ENCODE measurements at places on chromosomes 12 and 14.
A peak's percentile ranks its signal among the peaks of the same experiment; 100 is the strongest.

DNA sequence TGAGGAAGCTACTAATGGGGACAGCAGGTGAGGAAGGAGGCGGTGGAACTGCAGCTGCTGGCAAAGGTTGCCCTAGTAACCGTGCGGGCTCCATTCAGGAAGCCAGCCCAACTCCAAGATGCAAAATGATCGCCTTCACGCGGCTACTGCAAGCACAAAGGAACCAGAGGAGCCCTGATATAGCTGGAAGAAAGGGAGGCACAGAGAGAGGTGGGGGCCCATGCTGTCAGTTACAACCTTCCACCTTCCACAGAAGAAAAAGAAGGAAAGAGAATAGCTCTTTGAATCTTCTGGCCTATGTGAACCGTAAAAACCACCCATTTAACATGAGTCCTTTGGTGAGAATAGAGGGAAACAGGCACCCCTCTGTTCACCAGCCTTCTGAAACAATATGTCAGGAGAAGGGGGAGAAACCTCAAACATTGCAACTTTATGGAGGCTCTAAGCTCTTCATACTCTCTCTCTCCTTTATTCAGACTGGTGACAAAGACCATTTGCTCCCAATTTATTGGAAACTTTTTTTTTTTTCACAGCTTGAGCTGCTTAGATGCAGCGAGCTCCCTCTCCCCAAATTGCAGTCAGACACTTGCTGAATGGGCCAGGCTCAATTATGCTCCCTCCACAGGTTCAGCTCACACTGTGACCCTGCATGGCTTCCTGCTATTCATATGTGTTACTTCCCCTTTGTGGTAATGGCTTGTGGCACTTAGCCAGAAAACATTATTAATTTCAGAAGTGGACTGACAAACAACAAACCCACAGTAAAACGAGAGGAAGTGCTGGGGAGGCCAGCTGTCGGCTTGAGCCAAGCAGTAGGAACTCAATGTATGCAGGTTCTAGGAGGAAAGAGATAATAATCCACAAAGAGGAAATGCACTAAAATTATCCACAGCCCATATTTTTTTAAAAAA is 6.2 kb downstream of the DUSP6 start:
- peak overlapping the region; percentile 70 for H3K27ac ChIP-seq
- H3K4me3 ChIP-seq: peak overlapping the region; percentile 80
- DNase-seq: peak; percentile 79
- H3K4me1 ChIP-seq: peaks cover 45% of the 10 kb centered on the region
- peaks cover 6% of the 10 kb centered on the region for H3K27me3 ChIP-seq
- no peaks in the 10 kb centered on the region for H3K36me3 ChIP-seq

- no peak overlapping the region for H3K27ac ChIP-seq
- no peak for DNase-seq
- H3K4me1 ChIP-seq: peaks cover 8% of the 10 kb centered on the region
- H3K4me3 ChIP-seq: no peak overlapping the region
Observed at GRCh38 chr14:20755037-20755436, 9.3 kb downstream of the EDDM3A start.

DNA sequence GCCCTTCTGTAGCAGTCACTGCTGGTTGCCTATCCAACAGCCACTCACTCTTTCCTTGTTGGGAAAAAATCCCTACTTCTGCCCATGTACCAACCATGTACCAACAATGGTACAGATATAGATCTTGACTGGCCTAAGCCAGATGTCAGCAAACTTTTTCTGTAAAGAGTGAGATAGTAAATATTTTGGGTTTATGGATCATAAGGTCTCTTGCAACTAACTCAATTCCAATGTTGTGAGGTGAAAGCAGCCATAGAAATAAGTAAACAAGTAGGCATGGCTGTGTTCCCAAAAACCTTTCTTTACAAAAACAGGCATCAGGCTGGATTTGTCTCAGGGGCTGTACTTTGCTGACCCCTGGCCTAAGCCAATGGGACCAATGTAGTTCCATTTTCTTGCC is 73.5 kb downstream of the ARMH4 start:
- H3K4me1 ChIP-seq: no peaks in the 10 kb centered on the region
- DNase-seq: no peak
- H3K4me3 ChIP-seq: no peak overlapping the region
- peaks cover 11% of the 10 kb centered on the region for H3K27me3 ChIP-seq
- no peaks in the 10 kb centered on the region for H3K36me3 ChIP-seq

GRCh38 chr12:107545737-107546353 is 139.8 kb upstream of the PWP1 start:
- H3K27me3 ChIP-seq: no peaks in the 10 kb centered on the region
- no peak overlapping the region for H3K4me3 ChIP-seq
- H3K27ac ChIP-seq: no peak overlapping the region
- peaks cover 8% of the 10 kb centered on the region for H3K4me1 ChIP-seq

DNA sequence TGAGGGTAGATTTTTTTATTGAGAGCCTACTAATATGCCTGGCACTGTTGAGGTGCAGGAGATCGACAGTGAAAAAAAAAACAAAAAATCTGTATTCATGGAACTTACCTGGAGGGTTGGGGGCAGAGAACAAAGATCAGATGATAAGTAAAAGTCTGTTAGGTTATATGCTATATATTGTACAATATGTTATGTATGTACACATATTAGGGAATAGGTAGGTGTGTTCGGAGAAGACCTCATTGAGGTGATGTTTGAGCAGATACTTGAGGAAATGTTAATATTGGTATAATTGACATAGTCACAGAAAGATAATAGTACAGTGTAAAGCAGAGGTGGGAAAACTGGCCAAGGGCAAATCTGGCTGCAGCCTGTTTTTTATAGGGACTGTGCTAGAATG is 5.6 kb downstream of the ARF6 start:
- H3K4me1 ChIP-seq: peaks cover 16% of the 10 kb centered on the region
- H3K27me3 ChIP-seq: no peaks in the 10 kb centered on the region
- no peak overlapping the region for H3K27ac ChIP-seq
- DNase-seq: no peak
- H3K36me3 ChIP-seq: peaks cover 52% of the 10 kb centered on the region

DNA sequence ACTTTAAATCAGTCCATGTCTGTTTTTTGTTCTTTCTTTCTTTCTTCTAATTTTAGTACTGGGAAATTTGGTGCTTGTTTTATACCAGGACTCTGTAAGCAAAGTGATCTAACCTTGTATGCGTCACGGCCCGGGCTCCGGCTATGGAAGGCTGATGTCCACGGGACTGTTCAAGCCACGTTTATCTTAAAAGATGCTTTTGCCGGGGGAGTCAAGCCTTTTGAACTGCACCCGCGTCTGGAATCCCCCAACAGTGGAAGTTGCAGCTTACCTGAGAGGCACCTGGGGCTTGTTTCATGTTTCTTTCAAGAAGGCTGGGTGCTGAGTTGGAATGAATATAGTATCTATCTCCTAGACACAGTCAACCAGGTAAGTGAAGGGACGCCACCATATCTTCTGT is 62.2 kb downstream of the TECPR2 start:
- no peaks in the 10 kb centered on the region for H3K27me3 ChIP-seq
- no peak overlapping the region for H3K27ac ChIP-seq
- peaks cover 30% of the 10 kb centered on the region for H3K36me3 ChIP-seq
- H3K4me3 ChIP-seq: no peak overlapping the region
- no peaks in the 10 kb centered on the region for H3K4me1 ChIP-seq
- DNase-seq: no peak

GRCh38 chr14:21039585-21040369 is 2.4 kb upstream of the RNASE7 start:
- H3K36me3 ChIP-seq: no peaks in the 10 kb centered on the region
- H3K4me3 ChIP-seq: no peak overlapping the region
- peak; percentile 3 for DNase-seq
- peaks cover 44% of the 10 kb centered on the region for H3K27me3 ChIP-seq
- H3K27ac ChIP-seq: no peak overlapping the region

- H3K36me3 ChIP-seq: peaks cover 2% of the 10 kb centered on the region
- no peak for DNase-seq
- H3K27me3 ChIP-seq: no peaks in the 10 kb centered on the region
- no peaks in the 10 kb centered on the region for H3K4me1 ChIP-seq
- H3K27ac ChIP-seq: no peak overlapping the region
- no peak overlapping the region for H3K4me3 ChIP-seq
Observed at GRCh38 chr12:43880547-43880946, 44.7 kb downstream of the TMEM117 start.

DNA sequence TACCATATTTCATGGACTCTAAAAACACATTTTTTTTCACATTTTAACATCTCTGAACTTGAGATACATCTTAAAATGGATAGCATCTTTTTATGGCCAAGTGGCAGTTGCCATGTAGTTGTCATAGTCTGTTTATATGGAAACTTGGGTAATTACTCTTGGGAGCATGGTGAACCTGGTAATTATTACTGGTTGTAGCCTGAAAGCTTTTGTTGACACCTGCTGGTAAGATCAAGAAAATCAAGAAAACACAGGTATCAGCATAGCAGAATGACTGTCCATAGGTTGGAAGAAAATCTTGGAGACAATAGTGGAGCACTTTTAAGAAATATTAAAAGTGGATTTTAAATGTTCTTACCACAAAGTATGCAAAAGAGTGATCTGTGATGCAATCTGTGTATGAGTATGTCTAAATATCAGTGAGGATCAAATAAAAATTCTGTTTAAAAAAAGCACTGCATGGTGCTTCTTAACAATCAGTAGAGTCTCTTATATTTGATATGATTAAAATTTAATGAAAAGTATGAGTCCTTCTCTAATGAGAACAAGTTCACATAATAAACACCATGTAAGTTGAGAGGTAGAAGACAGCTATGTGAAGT is 44.2 kb downstream of the TTC8 start:
- no peak overlapping the region for H3K4me3 ChIP-seq
- no peaks in the 10 kb centered on the region for H3K27me3 ChIP-seq
- no peak overlapping the region for H3K27ac ChIP-seq
- peaks cover 2% of the 10 kb centered on the region for H3K36me3 ChIP-seq
- H3K4me1 ChIP-seq: no peaks in the 10 kb centered on the region

- no peak overlapping the region for H3K27ac ChIP-seq
- H3K4me1 ChIP-seq: no peaks in the 10 kb centered on the region
- peaks cover 5% of the 10 kb centered on the region for H3K27me3 ChIP-seq
- DNase-seq: no peak
Observed at GRCh38 chr12:26018926-26019325, 60.4 kb downstream of the RASSF8 start.

DNA sequence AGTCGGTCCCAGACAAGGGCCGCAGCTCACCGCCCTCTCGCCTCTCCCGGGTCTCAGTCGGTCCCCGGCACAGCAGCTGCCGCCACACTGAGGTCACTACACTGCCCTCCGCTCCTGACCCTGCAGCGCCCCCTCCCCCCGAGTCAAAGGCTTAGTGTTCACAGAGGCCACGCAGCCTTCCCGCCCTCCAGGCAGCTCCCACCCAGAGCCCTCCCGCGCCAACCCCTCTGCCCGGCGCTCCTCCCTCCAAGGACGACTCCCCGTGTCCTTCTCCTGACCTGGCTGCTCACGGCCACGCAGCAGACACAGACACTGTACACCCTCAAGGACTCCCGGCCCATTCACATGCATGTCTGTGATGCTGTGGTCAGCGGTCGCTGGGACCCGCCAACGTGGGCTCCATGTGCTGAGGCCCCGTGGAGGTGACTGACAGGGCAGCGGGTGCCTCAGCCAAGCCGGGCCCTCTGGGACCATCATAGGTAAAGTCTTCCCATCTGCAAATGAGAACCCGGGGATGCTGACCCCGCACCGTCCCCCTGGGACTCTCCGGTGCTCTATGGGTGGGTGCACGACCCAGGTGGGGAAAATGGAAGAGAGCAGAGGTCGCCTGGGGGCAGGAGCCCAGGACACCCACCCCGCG is 16.3 kb upstream of the GALNT9 start:
- H3K4me1 ChIP-seq: no peaks in the 10 kb centered on the region
- no peak for DNase-seq
- peaks cover 28% of the 10 kb centered on the region for H3K27me3 ChIP-seq
- no peak overlapping the region for H3K4me3 ChIP-seq
- no peaks in the 10 kb centered on the region for H3K36me3 ChIP-seq

DNA sequence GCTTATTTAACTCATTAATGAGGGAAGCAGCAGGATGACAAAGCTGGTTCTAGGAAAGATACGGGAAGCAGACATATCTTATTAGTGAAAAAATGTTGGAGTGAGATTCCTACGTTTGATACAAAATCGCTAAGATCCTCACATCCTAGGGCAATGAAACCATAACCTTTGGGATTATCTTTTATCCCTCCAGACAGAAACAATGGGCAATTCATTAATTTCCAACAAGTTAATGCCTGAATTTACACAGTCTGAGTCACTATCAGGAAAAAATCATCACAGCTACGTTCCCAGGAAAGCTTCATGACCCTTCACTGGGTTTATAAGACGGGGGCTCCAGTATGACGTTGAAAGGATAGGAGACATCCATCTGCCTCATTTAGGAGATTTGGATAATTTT is 45.0 kb downstream of the SLC24A4 start:
- peaks cover 2% of the 10 kb centered on the region for H3K4me1 ChIP-seq
- no peak overlapping the region for H3K4me3 ChIP-seq
- no peaks in the 10 kb centered on the region for H3K36me3 ChIP-seq
- H3K27ac ChIP-seq: no peak overlapping the region
- peaks cover 15% of the 10 kb centered on the region for H3K27me3 ChIP-seq
- no peak for DNase-seq

DNA sequence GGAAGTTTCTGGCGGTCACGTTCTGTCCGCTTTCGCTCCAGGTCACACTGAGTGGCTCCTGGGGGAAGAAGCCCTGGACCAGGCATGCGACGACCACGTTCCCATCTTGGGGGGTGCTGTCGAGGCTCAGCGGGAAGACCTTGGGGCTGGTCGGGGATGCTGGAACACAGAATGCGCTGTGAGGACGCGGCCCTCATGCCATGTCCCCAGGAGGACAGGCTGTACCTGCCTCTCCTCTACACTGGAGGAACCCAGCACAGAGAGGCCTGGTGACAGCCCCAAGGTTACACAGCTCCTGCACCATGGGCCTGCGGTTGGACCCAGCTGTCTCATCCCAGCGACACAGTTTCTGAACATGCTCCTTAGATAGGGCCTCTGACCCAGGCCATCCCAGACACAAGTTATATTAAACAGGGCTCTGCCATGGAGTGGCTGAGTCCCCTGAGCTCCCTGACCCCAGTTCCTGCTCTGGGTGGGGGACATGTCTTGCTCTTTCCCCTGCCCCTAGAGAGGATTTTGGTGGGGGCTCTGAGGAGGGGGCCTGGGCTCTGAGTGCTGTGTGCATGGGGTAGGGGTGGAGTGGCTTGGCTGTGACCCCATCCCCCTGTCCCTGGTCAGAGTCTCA is 62.0 kb downstream of the TMEM121 start:
- H3K27me3 ChIP-seq: no peaks in the 10 kb centered on the region
- no peak for DNase-seq
- H3K36me3 ChIP-seq: peaks cover 7% of the 10 kb centered on the region
- peaks cover 20% of the 10 kb centered on the region for H3K4me1 ChIP-seq
- no peak overlapping the region for H3K27ac ChIP-seq
- no peak overlapping the region for H3K4me3 ChIP-seq
